ENCODE measurements at places on chromosomes 6 and 20.

GRCh38 chr6:129623008-129623732 lies 86.8 kb downstream of the ARHGAP18 start:
- DNase-seq: no peak

- no peak for DNase-seq
These were observed 71.8 kb upstream of the CENPW start for GRCh38 chr6:126268092-126268491.

- DNase-seq: no peak
These were observed 9.9 kb upstream of the ASCC3 start for GRCh38 chr6:100891079-100891478.

GRCh38 chr6:56594699-56595098 lies 48.0 kb downstream of the DST start:
- no peak for DNase-seq

DNA sequence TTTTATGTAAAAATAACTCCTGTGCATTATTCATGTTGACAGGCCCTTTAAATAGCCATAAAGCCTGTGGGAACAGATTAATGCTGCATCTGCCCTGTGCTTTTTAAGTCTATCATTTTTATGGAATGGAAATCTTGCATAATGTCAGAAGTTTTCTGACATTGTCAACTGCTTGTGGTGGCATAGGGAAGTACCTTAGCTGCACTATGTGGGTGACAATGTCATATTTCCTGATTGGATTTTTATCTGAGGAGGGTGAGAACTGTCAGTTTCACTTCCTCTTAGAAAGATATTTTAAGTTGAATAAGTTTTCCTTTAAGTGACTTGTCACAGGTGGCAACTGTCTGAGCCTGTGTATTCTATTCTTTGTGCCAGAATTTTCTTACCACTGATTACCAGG lies 267.9 kb downstream of the PLCB1 start:
- no peak for DNase-seq

DNA sequence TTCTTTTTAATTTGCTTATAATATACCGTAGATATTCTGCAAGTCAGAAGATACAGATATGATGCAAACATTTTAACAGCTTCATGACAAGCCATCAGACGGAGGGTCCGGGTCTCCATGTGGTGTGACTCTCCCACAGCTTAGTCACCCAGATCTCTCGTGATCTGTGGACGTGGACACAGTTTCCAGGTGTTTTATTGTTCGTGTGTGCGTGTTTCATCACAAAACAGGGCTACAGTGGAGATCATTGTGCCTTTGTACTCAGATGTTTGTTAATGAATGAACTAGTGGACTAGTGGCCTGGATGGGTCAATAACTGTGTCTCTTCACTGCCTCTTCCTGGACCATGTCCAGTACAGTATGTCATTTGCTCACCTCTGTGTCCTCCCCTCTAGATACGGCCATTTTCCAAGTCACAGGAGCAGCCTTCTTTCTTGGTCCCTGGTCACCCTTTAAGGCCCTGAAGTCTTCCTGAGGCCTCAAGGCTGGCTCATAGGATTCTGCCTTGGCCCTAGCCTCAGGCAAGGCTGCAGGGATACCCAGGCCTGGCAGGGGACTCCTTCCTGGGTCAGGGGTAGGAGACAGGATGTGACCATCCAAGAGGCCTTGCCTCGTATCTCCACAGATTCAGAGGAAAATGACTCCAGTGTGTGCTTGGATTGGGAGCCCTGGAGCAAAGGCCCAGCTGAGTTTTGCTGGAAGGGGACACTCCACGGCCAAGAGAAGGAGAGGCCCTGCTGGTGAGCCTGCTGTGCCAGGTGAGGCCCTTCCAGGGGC lies 4.6 kb downstream of the ADIG start:
- no peak for DNase-seq

DNA sequence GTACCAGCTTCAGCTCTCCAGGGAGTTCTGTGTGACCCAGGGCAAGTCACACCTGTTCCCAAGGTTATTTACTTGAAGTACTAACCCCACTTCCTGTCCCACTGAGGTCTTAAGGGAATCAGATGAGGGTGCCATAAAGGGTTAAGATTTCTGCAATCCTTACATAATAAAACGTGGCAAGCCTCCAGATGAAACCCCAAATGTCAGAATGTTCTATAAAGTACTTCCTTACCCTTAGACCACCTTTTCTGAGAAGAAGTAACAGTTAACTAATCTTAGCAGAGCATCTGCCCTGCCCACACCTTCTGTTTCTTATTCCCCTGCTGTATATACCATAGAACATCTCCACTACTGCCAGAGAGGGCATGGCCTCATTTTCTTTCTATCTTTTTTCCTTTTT lies 6.0 kb upstream of the AVP start:
- DNase-seq: no peak

- no peak for DNase-seq
These were observed 3.5 kb downstream of the CST7 start for GRCh38 chr20:24952376-24953208.

DNA sequence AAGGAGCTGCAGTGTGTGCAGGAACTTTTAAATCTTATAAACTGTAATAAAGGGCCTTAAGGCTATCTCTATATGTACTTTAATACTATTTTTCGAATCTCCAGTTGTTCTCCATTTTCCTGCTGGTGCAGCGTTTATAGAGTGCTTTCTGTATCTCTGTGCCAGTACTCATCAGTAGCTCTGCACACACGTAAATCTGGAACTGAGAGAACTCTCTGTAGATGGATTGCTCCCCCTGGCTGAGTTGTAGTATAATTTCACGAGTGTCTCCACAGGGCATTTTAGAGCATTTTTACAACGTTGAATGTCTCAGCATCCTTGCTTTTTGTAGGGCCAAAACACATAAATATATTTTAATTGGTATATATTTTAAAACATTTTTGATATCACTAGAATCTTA lies 256.5 kb downstream of the TRDN start:
- DNase-seq: no peak

- DNase-seq: no peak
These were observed 229.1 kb upstream of the CITED2 start for GRCh38 chr6:139603581-139603980.

DNA sequence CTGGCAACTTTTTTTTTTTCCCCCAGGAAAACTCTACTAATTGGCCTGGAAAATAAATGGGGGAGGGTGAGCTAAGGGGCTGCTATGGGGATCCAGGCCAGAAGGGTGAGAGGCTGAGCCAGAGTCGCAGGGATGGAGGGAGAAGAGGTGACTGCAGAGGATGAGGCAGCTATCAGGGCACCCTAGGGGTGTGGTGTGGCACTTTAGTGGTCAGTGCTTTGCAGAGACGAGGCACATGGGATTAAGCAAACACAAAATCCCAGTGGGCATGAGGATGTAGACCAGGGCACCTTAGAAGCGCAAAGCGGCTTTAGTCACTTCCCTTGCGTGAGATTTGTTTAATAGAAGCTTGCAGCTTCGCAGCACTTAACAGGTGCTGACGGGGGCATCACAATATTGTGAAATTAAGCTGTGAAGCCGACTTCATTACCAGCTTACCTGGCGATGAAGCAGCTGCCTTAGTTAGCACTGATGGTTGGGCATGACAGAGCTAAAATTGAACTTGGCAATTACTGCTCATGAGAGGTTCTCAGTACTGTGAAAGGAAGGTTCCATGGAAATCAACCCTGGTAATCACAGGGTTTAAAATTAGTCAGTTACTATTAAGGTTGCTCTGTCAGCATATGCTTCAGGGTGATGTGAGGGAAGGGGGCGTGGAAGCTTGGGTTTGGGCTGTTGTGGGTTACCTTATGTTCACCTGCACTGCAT lies 26.0 kb downstream of the TOX2 start:
- no peak for DNase-seq

GRCh38 chr20:53832499-53832898 lies 237.9 kb downstream of the BCAS1 start:
- no peak for DNase-seq

DNA sequence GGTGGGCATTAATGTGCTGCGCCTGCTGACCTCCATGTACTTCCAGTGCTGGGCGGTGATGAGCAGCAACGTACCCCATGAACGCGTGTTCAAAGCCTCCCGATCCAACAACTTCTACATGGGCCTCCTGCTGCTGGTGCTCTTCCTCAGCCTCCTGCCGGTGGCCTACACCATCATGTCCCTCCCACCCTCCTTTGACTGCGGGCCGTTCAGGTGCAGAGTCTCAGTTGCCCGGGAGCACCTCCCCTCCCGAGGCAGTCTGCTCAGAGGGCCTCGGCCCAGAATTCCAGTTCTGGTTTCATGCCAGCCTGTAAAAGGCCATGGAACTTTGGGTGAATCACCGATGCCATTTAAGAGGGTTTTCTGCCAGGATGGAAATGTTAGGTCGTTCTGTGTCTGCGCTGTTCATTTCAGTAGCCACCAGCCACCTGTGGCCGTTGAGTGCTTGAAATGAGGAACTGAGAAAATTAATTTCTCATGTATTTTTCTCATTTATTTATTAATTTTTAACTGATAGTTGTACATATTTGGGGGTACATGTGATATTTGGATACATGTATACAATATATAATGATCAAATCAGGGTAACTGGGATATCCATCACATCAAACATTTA lies 35.2 kb upstream of the NOP56 start:
- DNase-seq: no peak

GRCh38 chr6:99662616-99663015 lies 56.0 kb downstream of the PRDM13 start:
- DNase-seq: no peak

- no peak for DNase-seq
These were observed 162.2 kb downstream of the NKAIN2 start for GRCh38 chr6:123965894-123966293.

DNA sequence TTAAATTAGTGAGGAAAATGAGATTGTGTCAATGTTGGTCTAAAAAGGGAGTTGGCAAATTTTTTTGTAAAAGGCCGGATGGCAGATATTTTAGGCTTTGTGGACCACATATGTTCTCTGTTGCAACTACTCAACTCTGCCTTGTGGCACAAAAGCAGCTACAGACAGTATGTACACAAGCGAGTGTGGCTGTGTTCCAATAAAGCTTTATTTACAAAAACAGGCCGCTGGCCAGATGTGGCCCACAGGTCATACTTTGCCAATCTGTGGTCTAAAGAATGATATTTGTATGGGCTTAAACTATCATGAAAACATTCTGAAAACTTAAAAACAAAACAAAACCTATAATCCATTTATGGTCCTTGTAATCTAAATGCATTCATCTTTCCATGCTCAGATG lies 228.3 kb downstream of the CLIC5 start:
- no peak for DNase-seq

DNA sequence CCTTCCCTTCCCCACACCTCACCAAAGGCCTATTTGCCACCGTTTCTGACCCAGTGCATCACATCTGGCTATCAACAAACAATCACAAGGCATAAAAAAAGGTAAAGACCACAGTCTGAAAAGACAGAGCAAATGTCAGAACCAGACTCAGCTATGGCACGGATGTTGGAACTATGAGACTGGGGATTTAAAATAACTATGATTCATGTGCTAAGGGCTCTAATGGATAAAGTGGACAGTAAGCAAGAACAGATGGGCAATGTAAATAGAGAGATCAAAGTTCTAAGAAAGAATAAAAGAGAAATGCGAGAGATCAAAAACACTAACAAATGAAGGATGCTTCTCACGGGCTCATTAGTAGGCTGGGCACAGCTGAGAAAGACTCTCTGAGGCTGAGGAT lies 99.5 kb downstream of the LAMP5 start:
- DNase-seq: no peak

DNA sequence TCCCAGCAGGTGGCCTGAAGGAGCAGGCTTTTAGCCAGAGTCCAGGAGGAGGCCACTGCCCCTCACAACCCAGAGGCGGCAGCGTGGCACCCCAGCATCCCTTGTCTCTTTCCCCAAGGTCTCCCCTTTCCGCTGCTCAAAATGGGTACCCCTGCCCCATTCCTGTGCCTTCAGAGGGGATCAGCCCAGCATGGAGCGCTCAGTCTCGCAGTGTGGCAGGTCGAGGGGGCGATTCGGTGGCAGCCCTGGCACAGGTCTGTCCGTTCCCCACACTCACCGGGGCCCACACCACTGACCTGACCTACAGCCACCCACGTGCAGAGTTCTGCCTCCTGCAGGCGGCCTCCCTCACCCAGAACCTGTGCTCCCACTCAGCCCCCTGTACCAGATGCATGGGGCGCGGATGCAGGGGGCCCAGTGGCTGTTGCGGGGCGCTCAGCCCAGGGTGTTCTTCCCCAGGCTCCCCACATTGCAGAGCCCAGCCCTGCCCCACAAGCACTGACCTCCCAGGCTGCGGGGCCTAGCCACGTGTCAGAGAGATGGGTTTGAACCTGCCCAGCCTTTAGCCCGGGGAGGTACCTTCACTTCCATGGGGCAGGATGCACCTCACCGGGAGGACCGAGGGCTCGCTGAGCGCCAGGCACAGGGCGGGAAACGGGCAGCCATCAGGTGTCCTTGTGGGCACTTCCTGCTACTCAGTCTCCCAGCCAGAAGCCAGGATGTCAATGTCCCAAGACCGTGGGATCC lies 41.8 kb downstream of the DSTN start:
- DNase-seq: no peak

GRCh38 chr6:99661870-99662269 lies 55.2 kb downstream of the PRDM13 start:
- DNase-seq: no peak

DNA sequence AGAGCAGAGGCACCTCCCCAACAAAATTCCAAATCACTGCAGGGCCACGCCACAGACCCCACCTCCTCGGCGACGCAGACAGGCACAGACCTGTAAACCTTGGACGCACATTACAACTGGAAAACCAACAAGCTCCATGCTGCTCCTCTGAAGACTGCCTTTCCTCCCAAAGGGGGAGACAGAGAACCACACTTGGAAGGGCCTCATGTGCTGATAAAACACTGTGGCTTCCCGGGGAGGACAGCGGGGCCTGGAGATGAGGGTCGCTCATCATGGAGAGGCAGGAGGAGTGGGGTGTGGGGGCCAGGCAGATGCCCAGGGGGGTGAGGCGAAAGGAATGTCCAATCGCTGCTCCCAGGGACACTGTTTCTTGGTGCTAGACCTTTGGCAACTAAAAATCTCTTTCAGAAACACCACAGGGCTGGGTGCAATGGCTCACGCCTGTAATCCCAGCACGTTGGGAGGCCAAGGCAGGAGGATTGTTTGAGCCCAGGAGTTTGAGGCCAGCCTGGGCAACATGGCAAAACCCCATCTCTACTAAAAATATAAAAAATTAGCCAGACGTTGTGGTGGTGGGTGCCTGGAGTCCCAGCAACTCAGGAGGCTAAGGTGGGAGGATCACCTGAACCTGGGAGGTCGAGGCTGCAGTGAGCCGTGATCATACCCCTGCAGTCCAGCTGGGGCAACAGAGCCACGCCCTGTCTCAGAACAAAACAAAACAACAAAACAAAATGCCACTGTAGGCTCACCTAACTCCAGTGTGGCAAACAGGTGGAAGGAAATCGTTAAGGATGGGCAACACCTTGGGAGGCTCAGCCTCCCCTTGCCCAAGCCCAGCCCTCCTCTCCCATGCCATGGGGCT lies 53.8 kb downstream of the ABHD12 start:
- no peak for DNase-seq

DNA sequence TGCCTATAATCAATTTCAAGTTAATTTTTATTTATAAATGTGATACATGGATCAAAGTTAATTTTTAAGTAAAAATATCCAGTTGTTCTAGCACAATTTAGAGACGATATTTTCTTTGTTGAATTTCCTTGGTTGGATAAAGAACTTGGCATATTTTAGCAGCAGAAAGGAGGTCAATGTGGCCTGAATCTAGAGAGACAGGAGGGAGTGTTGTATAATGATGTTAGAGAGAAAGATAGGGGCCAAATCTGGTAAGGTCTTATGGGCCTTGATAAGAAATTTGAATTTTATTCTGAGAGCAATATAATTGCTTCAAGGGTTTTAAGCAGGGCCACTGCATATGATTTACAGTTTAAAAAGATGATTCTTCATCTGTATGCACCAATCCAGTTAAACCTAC lies 79.4 kb upstream of the OGFRL1 start:
- no peak for DNase-seq
